GM12864 (cell line): ENCODE measurements at places on chromosomes 7 and 10.

- DNase-seq, result no peak
Observed at GRCh38 chr7:54814401-54814800, 55.4 kb upstream of the SEC61G start.

DNA sequence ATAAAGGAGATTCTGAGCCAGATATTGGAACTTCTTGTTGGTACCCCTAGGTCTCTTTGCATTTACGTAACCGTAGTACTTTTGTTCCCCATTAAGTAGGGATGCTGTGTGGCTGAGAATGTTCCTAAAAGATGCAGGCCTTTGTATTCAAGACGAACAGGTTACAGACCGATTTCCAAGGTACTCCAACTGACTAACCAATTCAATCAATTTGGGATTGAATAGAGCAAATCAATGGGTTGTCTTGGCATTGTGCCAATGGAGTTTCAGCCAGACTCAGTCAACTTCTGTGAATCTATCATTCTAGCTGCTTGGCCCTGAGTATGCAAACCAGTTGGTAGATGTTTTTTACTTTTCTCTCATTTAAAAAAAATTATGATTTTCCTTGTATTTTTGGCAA, 347.3 kb upstream of the NPVF start:
- no peak for DNase-seq

GRCh38 chr10:124946945-124947344, 5.0 kb downstream of the ZRANB1 start:
- no peak for DNase-seq

GRCh38 chr7:33185786-33186185, 56.4 kb downstream of the BBS9 start:
- no peak for DNase-seq

DNA sequence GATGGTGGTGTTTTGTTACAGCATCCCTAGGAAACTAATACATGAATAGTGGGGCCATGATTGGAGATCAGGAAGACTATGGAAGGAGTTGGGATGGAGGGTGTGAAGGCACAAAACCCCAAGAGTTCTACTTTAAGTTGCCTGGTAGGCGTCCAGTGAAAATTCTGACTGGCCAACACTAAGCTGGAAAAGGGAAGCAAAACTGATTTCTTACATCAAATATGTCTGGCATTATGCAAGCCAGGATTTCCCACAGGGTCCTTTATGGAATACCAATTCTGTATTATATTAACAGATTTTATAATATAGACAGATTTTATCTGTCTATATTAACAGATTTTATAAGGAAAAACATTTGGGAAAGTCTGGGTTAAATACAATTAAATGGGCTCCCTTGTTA, 16.2 kb downstream of the CPVL start:
- DNase-seq, result no peak

- DNase-seq, result no peak
Observed at GRCh38 chr7:24283554-24283896, 465 bp upstream of the NPY start.

DNA sequence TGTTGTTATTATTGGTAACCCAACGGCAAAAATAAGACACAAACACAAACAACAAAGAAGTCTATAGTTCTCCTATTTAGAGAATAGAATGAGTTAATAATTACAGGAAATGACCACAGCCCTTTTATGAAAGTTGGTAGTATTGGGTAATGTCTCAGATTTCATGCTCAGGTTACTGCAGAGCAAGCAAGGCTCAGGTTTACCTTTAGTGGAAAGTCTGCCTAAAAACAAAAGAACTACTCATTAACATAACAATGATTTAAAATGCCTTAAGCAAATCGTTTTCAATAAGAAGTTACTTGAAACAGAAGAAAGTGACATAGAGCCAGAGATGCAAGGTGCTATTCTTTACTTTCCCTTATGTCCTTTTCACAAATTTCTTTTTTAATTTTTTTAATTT, 441.2 kb downstream of the PLXDC2 start:
- no peak for DNase-seq

DNA sequence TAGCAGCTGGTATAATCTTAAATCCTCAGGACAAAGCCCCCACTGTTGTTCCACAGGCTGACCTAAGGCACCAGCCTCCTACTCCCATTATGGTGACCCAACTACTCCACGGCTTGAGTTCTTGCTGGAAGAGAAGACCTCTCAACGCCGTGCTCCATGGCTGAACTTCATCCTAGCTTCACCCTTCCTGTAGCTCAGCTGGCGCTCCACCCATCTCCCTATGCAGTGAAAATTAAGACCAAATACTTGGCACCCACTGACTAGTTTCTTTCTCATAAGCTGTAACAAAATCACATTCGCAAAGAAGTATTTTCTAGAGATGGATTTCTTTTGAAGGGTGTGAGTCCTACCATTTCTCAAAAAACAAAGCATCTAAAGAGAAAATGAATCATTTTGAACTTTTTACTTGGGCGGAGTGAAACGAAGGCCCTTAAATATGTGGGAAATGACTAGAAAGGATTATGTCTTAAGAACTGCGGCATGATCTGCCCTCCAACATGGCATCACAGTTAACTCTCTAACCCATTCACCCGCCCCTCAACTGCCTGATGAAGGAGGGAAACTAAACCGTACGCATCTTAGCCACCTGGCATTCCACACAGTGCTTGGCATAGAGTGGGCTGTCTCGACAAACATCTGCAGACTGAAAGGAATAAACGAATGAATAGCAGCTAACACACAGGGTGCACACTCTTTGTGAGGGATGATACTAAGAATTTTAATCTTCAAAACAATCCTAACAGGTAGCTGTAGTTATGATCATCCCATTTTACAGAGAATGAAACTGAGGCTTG, 32.7 kb downstream of the GFRA1 start:
- no peak for DNase-seq

GRCh38 chr7:94957061-94957460, 49.7 kb downstream of the PPP1R9A start:
- DNase-seq, result no peak

DNA sequence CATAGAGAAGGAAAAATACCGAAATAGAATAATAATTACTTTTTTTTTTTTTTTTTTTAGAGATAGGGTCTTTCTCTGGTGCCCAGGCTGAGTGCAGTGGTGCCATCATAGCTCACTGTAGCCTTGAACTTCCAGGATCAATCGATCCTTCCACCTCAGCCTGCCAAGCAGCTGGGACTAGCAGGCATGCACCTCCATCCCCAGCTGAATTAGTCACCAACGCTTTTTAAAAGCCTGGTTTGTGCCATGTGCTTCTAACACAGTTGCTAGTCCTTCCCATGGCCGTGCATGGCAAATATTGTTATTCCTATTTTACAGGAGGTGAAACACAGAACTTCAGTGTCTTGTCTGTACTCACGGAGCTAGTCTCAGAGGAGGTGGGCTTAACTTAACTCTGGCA, 23.2 kb downstream of the LYZL2 start:
- DNase-seq, result no peak

DNA sequence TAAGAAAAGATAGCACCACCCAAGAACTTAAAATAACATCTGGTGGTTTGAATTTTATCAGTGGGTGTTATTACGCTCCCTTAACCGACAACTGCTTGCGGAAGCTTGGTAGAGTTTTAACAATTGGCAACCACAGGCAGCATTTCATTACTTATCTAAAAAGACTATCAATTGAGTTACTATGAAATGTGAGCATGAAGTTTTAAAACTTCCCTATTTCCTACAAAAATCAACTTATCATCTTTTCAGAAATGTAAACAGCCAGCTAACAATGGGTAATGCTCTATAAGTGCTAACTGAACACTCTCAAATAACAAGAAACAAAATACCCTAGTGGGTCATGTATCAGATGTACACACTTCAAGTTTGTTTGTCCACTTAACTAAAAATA, 68.8 kb downstream of the OSBPL3 start:
- no peak for DNase-seq

DNA sequence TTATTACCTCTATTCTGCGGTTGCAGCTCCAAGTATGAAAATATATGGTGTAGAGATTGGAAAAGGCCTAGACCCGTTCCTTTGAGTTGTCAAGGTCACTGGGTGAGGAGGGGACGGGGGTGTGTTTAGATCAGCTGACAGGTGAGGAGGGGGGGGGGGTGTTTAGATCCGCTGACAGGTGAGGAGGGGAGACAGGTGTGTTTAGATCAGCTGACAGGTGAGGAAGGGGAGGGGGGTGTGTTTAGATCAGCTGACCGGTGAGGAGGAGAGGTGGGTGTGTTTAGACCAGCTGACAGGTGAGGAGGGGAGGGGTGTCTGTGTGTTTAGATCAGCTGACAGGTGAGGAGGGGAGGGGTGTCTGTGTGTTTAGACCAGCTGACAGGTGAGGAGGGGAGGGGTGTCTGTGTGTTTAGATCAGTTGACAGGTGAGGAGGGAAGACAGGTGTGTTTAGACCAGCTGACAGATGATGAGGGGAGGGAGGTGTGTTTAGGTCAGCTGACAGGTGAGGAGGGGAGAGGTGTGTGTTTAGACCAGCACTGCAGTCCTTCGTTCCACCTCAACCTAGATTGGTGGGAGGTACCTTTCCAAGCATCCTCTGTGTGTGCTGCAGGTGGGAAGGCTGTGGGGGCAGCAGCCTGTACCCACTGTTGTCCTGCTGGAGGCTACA, 655.0 kb upstream of the ADARB2 start:
- no peak for DNase-seq

DNA sequence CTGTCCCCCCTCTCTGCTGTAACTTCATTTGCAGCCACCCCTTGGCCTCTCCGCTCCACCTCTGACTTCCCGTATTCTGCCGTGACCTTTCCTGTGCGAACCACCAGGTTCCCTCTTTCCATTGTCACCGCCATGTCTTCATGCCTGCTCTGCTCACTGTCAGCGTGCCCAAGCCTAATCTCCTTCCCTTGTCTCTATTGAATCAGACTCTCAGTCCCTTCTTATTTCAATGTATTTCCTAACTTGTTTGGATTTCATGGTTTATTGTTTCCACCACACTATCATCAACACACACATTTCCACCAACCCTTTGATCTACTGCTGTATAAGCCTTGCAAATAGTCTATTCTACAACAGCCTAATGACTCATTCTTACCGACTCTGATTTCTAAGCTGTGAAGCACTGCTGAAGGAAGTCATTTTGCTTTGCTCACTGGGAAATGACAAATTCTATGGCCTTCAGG, 30.0 kb upstream of the INHBA start:
- no peak for DNase-seq

DNA sequence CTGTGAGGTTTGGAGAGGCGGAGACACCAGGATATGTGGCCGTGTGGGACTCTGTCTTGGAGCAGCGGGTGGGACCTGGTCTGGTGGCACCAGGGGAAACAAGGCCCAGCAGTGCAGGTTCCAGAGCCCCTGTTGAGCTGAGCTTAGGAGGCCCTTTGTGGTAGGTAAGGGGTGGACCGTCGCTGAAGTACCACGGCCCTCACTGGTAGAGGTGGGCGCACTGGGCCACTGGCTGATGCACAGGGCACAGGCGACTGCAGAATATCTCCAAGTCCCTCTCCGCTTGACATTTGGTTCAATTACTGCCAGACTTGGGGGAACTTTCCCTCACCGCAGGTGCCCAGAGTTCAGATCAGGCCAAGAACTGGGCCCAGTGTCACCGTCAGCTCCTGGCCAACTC, 27.3 kb downstream of the DOCK1 start:
- no peak for DNase-seq

GRCh38 chr10:97196223-97197029, 10.7 kb upstream of the SLIT1 start:
- no peak for DNase-seq

GRCh38 chr7:39154815-39155214, 177.1 kb downstream of the POU6F2 start:
- DNase-seq, result no peak

DNA sequence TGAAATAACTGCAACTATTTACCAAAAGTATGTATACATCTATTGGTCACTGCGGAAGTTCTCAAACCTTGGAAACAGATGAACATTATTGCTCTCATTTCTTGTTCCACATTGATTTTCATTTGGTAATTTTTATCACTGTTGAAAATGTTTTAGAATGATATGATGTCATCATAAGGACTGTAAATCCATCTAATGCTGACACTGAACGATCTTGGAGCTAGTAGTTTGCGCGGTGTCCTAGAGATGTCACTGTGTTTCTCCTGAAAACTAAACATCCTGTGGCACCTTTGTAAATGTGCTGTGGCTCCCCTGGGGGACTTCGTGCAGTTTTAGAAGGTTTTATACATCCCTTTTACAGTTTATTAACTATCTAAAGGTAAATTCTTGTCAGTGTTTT, 73.5 kb downstream of the DNAJB9 start:
- no peak for DNase-seq

- DNase-seq, result no peak
Observed at GRCh38 chr10:49161411-49161997, 26.7 kb downstream of the TMEM273 start.

- DNase-seq, result no peak
Observed at GRCh38 chr10:30763918-30764317, 134.4 kb upstream of the LYZL2 start.

- no peak for DNase-seq
Observed at GRCh38 chr7:113582471-113582870, 336.3 kb downstream of the PPP1R3A start.

GRCh38 chr10:68625316-68625921, 65.3 kb downstream of the TET1 start:
- DNase-seq, result no peak

- no peak for DNase-seq
Observed at GRCh38 chr10:71193516-71193915, 18.9 kb upstream of the UNC5B start.

DNA sequence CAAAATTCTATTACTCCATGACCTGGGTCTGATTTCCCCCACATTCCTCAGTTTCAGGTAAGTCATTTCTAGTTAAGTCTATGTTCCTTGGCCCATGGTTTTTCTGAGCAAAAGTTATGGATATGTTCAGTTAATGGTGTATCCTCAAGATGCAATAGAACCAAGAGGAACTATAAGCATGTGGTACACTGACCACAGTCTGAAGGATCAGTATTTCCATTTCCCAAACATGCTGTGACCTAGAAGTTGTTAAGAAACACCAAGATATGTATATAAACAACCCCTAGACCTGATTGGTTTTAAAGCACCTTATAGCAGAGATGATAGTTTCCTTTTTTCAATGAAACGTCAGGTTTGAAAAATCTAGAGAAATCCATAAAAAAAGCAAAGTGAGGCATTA, 94.2 kb upstream of the ABCB5 start:
- DNase-seq, result no peak

DNA sequence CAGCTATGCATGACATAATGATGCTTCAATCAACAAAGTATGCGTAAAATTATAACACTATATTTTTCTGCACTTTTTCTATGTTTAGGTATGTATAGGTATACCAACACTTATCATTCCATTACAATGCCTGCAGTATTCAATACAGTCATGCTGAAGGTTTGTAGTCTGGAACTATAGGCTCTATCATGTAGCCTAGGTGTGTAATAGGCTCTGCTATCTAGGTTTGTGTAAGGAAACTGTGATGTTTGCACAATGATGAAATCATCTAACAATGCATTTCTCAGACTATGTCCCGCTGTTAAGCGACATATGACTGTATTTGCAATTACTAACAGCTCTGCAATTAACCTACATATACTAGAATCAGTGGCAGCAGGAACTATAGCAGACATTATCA, 1447.5 kb downstream of the GATA3 start:
- no peak for DNase-seq

DNA sequence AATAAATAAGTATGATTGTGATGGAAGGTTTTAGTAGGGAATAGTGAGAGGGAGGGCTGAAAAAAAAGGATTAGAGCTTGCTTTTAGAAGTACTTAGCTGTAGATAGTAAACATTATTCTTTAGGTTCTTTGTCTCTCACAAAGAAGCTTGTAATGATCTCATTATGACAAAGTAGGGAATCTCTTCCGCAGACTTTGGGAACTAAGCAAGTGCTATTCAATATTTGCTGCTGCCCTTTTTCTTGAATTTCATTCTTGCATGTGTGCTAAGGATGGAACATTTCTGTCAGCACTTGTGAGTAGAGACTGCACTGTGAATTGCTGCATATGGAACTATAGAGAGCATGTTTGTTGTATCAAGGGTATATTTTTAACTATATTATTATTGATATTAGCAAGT, 173.4 kb downstream of the ST7 start:
- DNase-seq, result no peak
